Esophagus squamous epithelium (tissue), 5 donors: ENCODE measurements at places on chromosomes 1 and 21. TPM values are rescaled to one million over a fixed set of nuclear protein-coding genes. Genes with fewer than 3 reads are reported as not detected.

GUCA2A gene
- total RNA-seq = not detected

AMY2A gene
- total RNA-seq = not detected

GRCh38 chr1:183096894-183097293 lies 73.7 kb downstream of the LAMC1 start:
- no peaks in the 10 kb centered on the region for H3K27me3 ChIP-seq
- H3K4me3 ChIP-seq = no peak overlapping the region
- H3K36me3 ChIP-seq = no peaks in the 10 kb centered on the region
- no peak for DNase-seq
- H3K4me1 ChIP-seq = peaks cover 86% of the 10 kb centered on the region

GRCh38 chr1:22860883-22861385 lies 111.7 kb downstream of the LACTBL1 start:
- H3K27ac ChIP-seq = no peak overlapping the region
- peaks cover 33% of the 10 kb centered on the region for H3K27me3 ChIP-seq
- H3K4me3 ChIP-seq = no peak overlapping the region
- no peaks in the 10 kb centered on the region for H3K4me1 ChIP-seq

GRCh38 chr1:59641836-59642235 lies 172.9 kb upstream of the HOOK1 start:
- no peaks in the 10 kb centered on the region for H3K27me3 ChIP-seq
- no peaks in the 10 kb centered on the region for H3K36me3 ChIP-seq
- no peak overlapping the region for H3K4me3 ChIP-seq
- no peak overlapping the region for H3K27ac ChIP-seq
- DNase-seq = no peak

DNA sequence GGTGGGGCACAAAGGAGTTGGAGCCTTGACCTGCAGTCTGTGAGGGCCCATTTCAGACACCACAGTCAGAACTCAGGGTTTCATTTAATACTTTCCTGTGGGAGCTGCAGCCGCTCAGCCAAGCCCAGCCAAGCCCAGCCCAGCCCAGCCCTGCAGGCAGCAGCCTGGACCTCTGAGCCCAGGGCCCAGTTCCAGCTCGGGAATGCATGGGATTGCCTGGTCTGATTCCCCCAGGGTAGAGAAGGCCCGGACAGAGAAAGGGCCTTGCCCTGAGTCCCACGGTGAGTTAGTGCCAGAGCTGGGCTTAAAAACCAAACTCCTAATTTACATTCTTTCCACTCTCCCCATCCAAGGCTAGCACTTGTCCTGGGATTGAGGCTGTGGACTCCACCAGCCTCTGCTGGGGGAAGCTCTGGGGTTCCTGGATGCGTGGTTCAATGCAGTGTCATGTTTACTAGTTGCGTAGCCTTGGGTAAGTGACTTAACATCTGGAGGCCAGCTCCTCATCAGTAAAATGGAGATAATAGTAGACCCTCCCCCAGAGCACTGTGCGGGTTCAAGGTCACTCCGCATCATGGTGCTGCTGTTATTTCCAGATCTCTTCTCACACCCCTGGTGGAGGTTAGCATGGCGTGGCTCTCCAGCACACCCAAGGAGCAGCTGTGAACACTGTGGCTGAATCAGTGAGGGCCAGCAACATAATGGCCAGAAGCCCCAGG lies 29.2 kb upstream of the PKP1 start:
- DNase-seq = no peak
- no peak overlapping the region for H3K4me3 ChIP-seq
- peaks cover 5% of the 10 kb centered on the region for H3K4me1 ChIP-seq
- H3K27ac ChIP-seq = peak overlapping the region; percentile 73
- H3K27me3 ChIP-seq = peaks cover 15% of the 10 kb centered on the region
